EL (cell line): ENCODE measurements at places on chromosomes 2 and 18.

DNA sequence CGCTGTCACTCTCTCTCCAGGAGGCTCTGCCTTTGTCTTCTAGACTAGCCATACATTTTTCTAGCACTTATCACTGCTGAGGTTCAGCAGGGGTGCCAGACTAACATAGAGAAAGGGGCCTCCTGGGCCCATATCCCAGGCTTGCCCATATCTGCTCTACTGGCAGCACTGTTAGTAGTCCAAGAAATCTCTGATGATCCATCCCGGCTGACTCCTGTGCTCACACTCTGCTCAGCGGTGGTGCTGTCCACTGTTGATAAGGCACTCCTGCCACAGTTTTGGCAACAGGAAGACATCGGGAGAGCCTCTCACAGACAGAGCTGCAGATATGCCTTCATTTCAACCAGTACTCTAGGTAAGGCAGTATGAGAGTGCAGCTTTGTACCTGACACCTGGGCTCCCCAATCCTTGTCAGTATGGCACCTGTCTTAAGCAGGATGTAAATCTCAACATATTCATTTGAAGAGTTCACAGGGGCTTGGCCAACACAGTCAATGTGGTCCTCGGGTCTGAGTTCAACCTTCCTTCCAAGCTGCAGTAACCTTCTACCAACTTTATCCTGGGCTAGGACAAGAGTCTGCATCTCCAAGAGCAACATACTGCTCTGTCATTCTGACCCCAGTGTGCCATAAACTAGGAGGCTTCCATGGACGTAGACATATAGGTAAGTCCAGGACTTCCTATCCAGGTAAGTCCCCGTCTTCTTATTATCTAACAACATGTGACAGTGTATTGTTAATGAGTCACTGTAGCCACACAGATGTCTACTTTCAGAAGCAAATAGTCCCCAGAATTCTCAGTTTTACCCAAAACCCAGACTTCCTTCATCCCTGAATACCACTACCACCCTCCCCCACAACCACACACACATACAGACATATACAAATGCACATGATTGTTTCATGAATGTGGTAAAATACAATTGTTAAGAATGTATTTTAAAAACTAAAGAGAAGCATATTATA is 16.2 kb downstream of the KLF7 start:
- no peak for DNase-seq

DNA sequence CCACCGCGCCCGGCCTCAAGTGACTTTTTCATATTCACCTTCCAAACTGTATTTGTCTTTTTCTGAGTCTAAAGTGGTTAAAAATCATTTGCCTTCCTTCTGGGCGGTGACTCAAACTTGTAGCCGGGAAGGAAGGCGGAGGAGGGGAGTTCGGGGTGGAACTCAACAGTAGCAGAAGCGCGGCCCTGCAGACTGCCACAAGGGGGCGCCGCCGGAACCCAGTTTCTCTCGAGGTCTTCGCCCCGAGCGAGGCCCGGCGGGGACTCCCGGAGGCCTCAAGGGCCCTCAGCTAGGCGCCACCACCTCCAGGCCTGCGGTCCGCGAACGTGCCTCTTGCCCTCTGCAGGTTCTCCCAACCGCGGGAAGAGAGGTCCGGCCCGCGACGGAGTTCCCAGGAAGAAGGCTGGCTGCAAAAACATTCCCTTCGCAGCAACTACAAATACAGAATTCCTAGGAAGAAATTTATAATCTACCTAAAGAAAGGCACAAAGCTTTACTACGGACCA is 16.8 kb upstream of the ITM2C start:
- peak; percentile 83 for DNase-seq

DNA sequence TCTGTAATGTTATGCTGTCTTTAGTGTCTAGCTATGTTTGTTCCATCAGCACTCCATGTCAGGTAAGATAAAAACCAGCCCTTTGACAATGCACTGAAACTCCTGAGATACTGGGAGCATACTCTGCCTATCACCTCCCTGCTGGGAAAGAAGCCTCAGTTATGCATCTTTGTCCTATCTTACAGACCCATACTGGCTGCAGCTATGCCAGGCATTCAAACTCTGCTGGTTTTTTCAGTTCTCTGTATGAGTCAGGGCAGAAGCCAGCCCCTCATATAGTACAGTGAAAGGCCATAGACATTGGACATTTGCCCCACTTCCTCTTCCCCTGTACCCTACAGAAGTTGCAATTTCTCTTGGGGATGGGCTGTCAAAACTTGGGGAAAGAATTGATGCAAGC is 181.1 kb upstream of the RGPD4 start:
- DNase-seq = no peak

GRCh38 chr18:28175930-28176697 is 816 bp downstream of the CDH2 start:
- DNase-seq = peak; percentile 60

DNA sequence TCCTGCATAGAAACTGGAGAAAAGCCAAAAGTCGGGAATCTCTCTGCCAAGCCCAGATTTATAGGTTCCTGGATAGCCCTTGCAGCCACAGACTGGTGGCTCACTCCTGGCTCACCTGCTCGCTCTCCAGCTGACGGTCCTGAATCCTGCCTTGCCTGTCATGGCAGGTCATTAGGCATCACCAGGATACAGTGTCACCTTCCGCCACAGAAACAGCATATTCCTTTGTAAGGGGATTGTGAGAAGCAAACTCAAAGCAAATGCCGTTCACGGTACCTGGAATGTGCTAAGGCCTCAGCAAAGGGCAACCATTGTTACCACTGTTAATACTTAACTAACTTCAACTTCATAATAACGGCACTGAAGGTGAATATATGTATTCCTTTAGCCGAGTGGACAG is 57.1 kb upstream of the GPR45 start:
- no peak for DNase-seq

GRCh38 chr2:203894262-203894661 is 26.7 kb downstream of the CTLA4 start:
- no peak for DNase-seq

DNA sequence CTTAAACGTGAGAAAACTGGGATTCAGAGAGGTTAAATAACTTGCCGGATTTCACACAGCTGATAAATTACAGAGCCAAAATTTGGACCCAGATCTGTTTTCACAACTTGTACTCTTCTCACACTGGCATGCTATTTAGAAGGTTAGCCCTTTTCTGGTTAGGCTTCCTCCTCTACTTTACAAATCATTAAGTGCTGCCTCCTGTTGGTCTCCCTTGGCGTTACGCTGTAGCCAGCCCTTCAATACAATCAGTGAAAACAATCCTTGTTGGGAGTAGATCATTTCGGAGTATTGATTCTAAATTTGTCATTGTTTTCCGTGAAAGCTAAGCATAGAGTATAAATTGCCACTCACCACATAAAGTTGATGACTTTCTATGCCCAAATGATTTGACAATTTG is 153.5 kb downstream of the ARHGAP15 start:
- no peak for DNase-seq

GRCh38 chr2:192574552-192574951 is 379.8 kb upstream of the TMEFF2 start:
- DNase-seq = no peak

GRCh38 chr2:113357071-113357470 is 78.3 kb upstream of the PAX8 start:
- DNase-seq = no peak

DNA sequence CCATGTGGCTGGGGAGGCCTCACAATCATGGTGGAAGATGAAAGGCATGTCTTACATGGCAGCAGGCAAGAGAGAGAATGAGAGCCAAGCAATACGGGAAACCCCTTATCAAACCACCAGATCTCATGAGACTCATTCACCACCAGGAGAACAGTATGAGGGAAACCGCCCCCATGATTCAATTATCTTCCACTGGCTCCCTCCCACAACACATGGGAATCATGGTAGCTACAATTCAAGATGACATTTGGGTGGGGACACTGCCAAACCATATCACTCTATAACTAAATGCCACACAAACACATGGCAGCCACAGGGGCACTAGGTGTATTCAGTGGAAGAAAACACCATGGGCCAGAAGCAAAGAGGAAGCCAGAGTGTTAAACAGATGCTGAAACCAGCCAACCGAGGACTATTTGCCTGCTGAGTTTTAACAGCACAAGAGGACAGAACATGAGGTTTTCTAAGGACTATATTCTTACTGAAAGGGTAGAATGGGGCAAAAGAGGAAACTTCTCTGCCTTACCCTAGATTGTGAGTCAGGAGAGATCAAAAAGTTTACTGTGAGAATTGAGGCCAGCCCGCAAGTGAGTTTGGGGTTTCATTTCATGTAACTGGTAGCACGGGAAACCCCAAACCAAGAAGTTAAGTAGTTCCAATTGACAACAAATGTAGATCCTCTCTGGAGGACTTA is 49.2 kb downstream of the SIGLEC15 start:
- DNase-seq = peak; percentile 21

GRCh38 chr2:241931976-241932898 is 62.7 kb downstream of the RTP5 start:
- no peak for DNase-seq
